Lower leg skin (tissue), 4 donors: ENCODE measurements at places on chromosomes 3 and 15.

- DNase-seq = no peak
These were observed 804.6 kb downstream of the EPHA3 start for GRCh38 chr3:89912031-89912430.

GRCh38 chr3:48960841-48961413 is 29.1 kb upstream of the P4HTM start:
- no peak for DNase-seq

DNA sequence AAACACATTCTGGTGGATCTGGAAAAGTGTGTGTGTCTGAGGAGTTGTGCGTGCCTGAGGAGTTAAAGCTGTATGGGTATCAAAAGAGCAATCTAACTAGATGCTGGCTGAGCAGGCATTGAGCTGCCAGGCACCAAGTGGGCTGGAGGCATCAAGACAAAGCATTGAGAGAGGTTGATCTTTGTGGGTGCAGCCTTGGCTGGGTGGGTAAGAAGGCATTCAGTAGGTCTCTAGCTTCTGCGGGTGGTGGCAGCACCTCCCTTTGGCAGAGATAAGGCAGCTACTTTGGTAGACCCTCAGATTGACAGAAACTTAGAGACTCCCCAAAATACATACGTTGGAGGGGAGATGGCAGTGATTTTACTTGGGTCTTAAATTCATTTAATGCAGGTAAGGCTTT is 15.8 kb upstream of the TMEM212 start:
- DNase-seq = no peak

DNA sequence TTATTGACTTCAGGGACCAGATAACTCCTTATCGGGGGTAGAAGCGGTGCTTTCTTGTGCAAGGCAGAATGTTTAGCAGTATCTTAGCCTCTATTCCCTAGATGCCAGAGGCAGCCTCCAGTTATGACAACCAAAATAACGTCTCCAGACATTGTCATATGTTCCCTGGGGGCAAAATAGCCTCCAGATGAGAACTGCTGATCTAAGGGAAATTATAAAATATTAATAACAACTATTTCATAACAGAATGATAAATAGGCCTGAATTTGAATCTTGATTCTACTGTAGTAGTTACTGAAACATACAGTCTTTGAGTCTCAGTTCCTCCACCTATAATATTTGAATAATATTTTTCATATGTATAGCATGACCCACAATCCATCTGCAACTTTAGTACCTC is 1431.3 kb downstream of the ZPLD1 start:
- DNase-seq = no peak

GRCh38 chr15:39290711-39291435 is 290.0 kb upstream of the THBS1 start:
- no peak for DNase-seq

GRCh38 chr3:105715372-105715771 is 153.4 kb downstream of the CBLB start:
- no peak for DNase-seq

DNA sequence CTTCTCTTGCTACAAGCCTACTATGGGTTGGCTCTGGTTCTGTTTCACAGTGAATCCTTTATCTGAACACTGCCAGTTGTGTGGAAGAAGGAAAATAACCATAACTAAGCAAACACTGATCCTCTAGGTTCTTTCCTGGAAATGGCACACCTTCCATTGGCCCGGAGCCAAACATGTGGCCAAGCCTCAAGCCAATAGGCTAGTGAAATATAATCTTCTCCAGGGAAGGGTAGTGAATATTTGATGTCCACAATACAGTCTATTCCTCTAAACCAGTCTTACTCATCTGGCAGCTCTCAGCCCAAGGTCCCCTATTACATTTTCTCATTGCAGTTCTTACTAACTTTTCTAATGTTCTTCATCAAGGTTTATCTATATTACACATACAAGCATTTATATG is 921.3 kb downstream of the TUSC7 start:
- DNase-seq = no peak

GRCh38 chr3:151726016-151726415 is 7.7 kb upstream of the AADACL2 start:
- no peak for DNase-seq

- no peak for DNase-seq
These were observed 172.6 kb downstream of the PLCL2 start for GRCh38 chr3:17057321-17057720.

GRCh38 chr15:85354461-85354860 is 25.9 kb upstream of the AKAP13 start:
- DNase-seq = no peak

- no peak for DNase-seq
These were observed 36.0 kb downstream of the CHD2 start for GRCh38 chr15:92936138-92936537.

DNA sequence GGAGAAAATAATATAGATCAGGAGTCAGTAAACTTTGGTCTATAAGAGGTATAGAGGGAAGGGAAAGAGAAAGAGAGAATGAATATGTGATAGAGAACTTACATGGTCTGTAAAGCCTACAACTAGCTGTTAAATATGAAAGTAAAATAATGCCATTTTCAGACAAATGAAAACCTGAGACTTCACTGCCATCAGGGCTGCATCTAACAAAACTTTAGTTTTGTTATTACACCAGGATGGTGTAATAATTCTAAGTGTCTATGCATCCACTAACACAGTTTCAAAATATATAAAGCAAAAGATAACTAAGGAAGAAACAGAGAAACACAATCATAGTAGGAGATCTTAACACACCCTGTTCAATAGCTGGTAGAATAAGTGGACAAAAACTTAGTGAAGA is 217.7 kb downstream of the KLF13 start:
- DNase-seq = no peak

DNA sequence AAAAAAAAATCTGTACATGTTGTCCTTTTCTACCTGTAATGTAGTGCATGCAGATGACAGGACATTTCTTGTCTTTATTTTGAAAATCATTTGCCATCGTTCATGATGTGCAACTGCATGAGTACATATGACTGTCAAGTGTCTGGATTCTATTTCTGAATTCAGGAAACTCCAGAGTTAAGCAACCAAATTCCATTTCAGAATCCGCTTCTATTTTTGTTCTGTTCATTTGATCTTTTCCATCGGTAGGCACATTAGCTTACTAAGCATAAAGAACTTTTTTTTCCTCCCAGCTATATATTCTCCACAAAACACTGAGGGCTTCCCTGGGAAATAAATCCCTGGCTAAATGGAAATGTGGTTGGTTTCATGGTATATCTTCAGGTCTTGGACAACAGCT is 365.6 kb downstream of the PTPRG start:
- no peak for DNase-seq

DNA sequence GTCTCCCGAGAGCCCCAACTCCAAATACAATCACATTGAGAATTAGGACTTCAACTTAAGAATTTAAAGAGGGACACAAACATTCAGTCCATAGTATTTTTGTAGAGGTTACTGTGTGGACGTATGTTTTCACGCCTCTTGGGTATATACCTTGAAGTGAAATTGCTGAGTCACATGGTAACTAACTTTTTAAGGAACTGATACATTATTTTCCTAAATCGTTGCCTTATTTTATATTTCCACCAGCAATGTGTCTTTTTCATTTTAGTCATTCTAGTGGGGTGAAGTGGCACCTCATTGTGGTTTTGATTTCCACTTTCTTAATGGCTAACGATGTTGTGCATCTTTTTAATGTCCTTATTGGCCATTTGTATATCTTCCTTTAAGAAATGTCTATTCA is 11.8 kb downstream of the PARP15 start:
- DNase-seq = no peak

DNA sequence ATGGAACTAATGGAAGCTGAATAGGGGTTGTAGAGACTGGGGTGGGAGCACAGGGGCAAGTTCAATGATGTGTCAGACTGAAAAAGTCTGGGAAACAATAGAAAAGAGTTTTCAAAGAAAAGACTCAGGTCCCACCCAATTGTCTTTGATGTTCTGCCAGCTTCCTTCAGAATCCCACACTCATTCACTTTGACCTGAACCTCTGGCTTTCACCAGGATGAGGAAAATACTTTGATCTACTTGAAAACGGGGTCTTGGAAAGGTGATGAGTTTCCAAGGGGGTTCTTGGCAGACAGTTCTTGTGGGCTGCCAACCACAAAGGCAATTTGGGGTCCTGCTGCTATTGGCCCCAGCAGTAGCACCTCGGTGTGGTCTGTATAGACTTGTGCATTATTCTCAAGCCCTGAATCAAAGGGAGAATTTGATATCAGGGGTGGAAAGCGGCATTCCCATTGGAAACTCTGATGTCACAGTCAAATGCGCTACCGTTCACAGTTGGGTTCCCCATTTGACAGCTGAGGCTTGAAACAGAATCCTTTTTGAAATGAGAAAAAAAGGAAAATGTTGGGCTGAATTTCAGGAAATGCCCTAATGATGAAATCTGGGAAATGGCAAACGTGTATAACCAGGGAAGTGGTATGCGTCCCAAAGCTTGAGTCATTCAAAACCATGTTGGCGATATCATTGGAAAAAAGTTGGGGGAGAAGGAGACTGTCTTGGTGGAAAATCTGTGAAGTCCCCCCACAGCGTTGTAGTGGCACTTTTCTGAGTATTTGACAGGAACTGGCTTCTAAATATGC is 229.2 kb upstream of the LRTM1 start:
- DNase-seq = no peak

GRCh38 chr3:155481591-155481990 is 188.1 kb upstream of the STRIT1 start:
- DNase-seq = no peak

DNA sequence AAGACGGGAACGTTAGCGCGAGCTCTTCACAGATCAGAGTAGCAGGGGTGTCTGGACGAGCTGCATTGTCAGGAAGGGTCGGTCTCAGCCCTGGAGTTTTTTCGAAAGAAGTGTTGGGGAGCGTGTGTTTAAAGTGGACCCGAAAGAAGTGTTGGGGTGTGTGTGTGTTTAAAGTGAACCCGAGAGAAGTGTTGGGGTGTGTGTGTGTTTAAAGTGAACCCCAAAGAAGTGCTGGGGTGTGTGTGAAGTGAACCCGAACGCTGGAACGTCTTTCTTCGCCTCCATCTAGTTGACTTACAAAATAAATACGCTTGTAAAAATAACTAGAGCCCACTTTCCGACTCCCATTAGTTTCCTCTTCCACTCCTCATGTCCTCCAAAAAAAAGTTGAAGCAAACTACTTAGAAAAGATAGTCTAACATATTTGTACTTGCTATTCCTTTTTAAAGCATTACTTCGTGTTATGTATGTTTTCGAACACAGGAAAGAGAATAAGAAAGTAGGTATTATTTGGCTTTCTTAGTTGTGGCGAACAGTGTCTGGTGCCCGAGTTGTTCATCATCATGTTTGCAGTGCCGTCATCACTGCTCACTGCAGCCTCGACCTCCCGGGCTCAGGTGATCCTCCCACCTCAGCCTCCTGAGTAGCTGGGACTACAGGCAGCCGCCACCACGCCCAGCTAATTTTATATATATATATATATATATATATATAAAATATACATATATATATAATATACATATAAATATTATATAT is 1.0 kb downstream of the LRCH3 start:
- no peak for DNase-seq

- no peak for DNase-seq
These were observed 22.1 kb upstream of the POLG start for GRCh38 chr15:89356634-89357298.

- DNase-seq = no peak
These were observed 113.4 kb upstream of the RGMA start for GRCh38 chr15:93202405-93202804.

DNA sequence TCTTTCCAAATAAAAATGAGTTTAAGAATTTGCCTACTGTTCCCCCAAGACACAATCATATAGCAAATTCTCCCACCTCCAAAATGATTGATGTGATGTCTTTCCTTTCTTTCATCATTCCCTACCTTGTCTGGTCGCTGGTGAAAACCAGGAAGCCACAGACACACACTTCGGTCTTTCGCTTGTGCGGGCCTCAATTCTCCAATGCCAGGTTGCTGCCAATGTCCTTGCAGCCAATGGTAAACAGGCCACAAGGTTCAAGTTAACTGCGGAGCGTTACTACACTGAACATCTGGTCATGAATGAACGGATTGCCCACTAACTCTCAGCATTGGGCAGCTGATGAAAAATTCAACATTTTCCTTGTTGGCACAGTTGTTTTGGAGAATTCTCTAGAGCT is 192.2 kb downstream of the FOXP1 start:
- no peak for DNase-seq

GRCh38 chr15:94297558-94297957 is 66.2 kb downstream of the MCTP2 start:
- no peak for DNase-seq

GRCh38 chr3:69791919-69792399 is 52.7 kb downstream of the MITF start:
- no peak for DNase-seq

- DNase-seq = no peak
These were observed 338.5 kb upstream of the THBS1 start for GRCh38 chr15:39242345-39242744.

DNA sequence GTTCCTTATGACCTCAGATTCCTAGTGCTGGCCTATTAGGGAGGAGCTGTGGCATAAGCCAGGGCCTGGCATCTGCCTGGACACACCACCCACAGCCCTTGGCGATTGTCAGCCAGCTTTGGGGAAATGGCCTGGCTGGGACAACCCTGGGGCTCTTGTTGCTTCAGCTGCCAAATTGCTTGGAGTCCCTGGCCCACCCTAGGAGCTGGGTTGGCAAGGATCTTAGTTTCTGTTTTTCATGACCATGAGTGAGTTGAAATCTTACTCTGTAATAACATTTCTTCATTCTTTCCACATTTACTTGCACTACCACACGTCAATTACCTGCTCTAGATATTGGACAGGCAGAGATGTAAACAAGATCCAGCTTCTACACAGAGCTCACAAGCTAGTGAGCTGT is 1.9 kb upstream of the MYZAP start:
- DNase-seq = no peak

GRCh38 chr3:118167571-118167970 is 867.1 kb downstream of the IGSF11 start:
- no peak for DNase-seq

- DNase-seq = no peak
These were observed 136.9 kb downstream of the THSD4 start for GRCh38 chr15:71252044-71252739.

- DNase-seq = no peak
These were observed 28.4 kb downstream of the GXYLT2 start for GRCh38 chr3:72916250-72916649.

- DNase-seq = no peak
These were observed 40.3 kb downstream of the HMCES start for GRCh38 chr3:129318921-129319320.

GRCh38 chr15:46696281-46696680 is 1021.0 kb upstream of the SEMA6D start:
- no peak for DNase-seq

- no peak for DNase-seq
These were observed 96.2 kb downstream of the IGF1R start for GRCh38 chr15:98744506-98744905.

GRCh38 chr15:82995076-82995475 is 9.1 kb downstream of the RAMAC start:
- no peak for DNase-seq
